Progenitor cell of endocrine pancreas (in vitro differentiated cells): ENCODE measurements at places on chromosomes 7 and 10.
A peak's percentile ranks its signal among the peaks of the same experiment; 100 is the strongest.

GRCh38 chr7:97298561-97298960 lies 181.1 kb downstream of the SDHAF3 start:
- DNase-seq, result no peak

DNA sequence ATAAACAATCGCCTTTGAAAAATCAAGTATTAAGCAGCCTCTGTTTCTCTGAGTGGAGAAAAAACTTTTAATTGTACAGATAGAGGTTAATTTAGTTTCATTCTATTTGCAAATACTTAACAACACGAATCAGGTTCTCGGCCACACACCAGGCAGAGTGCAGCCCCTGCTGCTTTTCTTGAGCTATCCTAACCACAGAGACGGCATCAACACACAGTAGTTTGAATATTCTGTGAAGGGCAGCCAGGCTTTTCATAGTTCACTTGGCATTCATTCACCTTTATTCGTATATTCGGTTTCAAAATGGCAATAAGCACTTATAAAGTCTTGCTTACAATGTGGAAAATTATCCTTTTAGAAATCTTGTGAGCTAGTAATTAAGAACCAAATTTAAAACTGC lies 5.7 kb downstream of the ADARB2 start:
- no peak for DNase-seq

DNA sequence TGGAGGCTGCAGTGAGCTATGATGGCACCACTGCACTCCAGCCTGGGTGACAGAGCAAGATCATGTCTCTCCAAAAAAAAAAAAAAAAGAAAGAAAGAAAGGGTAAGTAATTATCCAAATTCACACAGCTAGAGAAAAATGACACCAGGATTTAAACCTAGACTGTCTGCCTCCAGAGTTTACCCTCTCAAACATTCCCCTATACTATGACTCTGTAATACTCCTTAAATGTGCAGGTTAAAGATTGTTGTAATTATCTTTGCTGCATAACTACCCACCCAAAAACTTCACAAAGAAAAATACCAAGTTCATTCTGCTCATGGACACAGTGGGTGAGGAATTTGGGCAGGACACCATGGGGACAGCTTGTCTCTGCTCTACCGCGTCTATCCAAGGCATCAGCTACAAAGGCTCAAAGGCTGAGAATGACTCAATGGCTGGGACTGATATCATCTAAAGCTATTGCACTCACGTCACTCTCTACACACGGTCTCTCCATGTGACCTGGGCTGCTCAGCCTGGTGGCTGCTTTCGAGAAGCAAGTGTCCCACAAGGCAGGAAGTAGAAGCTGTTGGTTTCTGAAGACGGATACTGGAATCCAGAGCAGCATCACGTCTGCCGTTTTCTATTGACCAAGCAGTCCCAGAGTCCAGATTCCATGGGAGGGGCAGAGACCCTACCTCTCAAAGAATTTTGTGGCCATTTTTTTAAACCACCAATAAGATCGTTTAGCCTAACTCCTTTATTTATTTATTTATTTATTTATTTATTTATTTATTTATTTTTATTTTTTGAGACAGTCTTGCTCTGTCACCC lies 185.7 kb upstream of the AUTS2 start:
- no peak for DNase-seq

GRCh38 chr10:132418527-132419416 lies 21.8 kb downstream of the PWWP2B start:
- DNase-seq, result peak; percentile 35

GRCh38 chr10:32341596-32341995 lies 5.4 kb downstream of the EPC1 start:
- DNase-seq, result no peak

- no peak for DNase-seq
Measured at GRCh38 chr10:31930023-31930751, 1.6 kb upstream of the ARHGAP12 start.

DNA sequence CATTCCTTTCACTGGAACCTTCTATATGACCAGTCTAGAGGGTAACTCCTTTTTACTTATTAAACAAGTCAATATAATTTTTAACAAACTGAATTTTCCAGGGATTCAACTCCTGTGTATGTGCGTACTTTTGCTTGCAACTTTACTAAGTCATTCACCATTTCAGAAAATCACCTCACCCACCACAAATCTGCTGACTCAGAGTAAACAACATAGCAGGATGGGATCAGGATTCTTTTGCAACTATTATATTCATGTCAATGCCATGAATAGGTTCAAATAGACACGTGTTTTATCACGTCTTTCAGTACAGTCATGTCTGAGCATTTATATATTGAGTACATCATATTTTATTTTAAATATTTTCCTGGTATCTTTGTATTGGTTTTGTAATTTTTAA lies 14.5 kb downstream of the CTTNBP2 start:
- no peak for DNase-seq

DNA sequence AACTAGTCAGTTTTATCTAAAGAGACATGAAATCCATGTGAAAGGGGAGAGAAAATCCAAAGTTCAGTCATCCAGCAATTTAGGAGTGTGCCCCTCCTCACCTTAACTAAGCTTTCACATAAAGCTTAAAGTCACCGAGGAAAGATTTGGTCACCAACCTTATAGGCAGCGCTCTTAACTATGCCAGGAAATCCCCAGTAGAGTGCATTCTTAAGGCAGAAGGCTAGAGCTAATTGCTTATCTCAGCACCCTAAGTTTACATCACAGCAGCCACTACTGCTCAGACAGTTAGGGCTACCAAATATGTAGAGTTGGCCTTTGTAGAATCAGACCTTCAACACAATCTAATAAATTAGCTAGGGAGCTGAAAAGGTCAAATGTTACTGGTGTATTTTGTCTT lies 47.9 kb downstream of the MTPN start:
- no peak for DNase-seq

DNA sequence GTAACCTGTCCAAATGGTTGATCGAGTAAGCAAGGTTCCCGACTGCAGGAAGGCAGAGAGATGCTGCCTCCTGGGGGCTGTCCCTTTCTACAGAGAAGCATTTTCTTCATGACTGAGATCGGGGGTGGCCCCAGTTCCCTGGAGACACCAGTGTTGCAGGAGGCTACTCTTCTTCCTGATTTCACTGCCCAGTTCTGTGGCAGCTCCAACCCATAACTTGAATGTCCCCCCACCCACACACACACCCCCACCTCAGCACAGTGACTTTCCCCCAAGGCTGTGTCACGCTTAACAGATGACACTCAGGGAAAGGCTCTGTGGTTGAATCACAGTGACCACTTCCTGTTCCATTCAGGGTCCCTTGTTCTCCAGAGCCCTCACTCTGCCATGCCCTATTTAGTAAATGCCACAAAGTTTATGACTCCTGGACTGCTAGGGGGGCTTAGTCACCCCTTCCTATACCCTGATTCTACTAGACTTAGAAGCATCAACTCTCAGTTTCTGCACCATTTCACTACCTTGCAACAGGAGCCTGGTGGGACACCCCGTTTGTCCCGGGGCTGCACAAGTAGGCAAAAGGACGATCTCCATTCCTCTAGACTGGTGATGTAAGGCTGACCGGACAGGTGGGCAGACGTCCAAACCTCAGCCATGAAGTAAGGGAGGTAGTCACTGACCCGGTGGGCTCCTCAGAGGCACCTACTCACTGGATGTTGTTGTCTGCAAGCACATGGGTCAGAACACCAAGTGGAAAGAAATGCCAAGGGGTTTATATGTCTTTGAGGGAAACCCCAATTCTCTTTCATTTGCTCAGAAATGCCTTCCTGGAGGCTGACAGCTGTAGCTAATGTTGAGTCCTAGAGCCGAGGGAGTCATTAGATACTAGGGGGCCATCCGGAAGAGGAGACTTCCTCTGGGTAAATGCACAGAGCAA lies 31.3 kb upstream of the SMC3 start:
- DNase-seq, result no peak

DNA sequence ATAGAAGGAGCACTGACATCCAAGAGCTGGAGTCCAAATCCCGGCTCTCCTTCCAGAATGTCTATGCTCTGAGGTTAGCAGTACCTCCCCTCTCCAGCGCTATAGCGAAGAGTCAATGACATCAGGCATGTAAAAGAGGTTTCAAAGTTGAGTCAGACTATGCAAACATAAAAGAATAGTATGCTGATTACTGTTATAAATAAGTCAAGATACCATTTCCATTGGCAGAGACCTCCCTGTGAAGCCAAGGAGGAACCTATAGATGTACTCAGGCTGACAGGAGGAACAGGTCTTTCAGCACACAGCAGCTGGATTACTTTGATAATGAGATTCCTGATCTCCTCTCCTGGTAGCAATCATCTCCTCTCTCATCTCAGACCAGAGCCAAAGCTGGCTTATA lies 103.9 kb upstream of the EFCAB10 start:
- DNase-seq, result no peak
